Uterine smooth muscle cell (primary cell): ENCODE measurements at places on chromosomes 7 and 10. TPM values are rescaled to one million over a fixed set of nuclear protein-coding genes. Genes with fewer than 3 reads are reported as not detected.

Gene CPSF4
- 45.3 and 46.0 TPM in 2 replicates for total RNA-seq

Gene INHBA
- 18.2 and 20.0 TPM in 2 replicates for total RNA-seq

Gene CALML5
- not detected in 2 replicates for total RNA-seq

Gene KCNMA1
- 169 and 183 TPM in 2 replicates for total RNA-seq

Gene LRRC27
- 7.1 and 13.9 TPM in 2 replicates for total RNA-seq

Gene CLRN3
- total RNA-seq: not detected in 2 replicates
